Head of caudate nucleus (tissue), 42 donors: ENCODE measurements at places on chromosomes 3 and 15.

DNA sequence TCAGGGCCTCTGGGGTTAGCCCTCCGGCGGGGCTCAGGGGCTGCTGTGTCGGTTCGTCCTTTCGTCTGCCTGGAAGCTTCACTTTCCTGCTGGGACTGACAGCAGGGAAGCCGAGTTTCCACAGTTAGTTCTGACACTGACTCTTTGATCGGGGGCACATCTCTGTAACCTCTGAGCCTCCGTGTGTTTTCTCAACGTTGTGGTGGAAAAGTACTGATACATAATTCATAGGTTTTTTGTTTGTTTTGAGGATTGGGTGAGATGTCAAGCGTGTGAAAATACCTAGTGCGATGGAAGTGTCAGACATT is 481 bp downstream of the AP4E1 start:
- no peak for DNase-seq

DNA sequence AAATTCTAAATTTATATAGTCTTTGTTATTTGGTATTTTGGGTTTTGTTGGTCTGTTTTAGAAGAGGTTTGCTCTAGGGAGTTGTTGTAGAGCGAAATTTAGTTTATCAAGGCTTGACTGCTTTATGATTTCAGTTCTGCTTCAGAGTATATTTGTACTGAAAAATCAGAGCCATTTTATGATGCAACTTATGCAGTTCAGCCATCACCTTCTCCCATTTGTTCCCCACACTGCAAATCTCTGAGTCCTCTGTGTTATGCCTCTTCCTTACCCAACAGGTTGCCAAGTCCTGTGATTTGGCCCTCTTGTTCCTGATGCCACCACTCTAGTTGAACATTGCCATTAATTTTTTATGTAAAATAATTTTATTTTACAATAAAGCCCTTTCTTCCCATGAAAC is 140.4 kb downstream of the ZNF609 start:
- DNase-seq = no peak

- DNase-seq = no peak
These were observed 81.6 kb downstream of the PLXNA1 start for GRCh38 chr3:127064391-127065137.

DNA sequence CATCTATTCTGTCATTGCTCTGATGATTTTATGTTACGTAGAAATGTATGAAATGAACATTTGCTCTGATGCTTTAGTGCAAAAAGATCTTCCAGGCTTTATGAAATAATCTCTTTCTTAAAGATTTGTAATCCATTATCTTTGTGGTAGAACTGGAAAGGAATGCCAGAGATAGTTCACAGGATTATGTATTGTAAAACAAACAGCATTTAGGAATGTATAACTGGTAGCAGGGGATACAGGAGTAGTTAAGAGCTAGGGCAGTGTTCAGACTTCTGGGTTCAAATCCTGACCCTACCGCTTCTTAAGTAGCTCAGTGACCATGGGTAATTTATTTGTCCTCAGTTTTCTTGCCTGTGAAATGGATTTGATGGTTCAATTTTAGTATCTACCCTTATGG is 429.8 kb upstream of the TPM1 start:
- no peak for DNase-seq

DNA sequence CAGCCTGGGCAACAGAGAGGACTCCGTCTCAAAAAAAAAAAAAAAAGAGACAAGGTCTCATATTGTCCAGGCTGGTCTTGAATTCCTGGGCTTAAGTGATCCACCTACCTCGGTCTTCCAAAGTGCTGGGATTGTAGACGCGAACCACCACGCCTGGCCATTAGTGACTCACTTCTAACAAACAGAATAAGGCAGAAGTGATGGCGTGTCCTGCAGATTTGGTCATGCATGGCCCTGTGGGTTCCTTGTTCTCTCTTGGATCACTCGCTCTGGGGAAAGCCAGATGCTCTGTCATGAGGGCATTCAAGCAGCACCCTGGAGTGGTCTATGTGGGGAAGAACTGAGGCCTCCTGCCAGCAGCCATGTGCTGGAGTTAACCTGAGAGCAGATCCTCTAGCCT is 27.4 kb upstream of the TJP1 start:
- no peak for DNase-seq

DNA sequence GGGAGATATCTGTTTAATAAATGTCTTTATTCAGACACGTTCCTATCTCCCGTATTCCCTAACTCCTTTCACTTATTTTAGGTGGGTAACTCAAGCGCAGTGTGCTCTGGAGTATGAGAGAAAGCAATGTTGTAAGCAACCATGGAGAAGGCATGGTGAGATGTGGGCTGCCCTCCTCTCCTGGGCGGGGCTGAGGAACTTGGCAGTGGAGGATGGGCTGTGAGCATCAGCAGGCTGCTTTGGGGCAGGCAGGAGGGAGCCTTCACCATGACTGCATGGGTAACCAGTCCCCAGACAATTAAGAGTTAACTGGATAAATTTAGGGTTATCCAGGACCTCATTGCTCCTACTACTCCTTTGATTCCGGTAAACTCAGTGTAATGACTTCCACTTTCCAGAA is 126.1 kb downstream of the RORA start:
- no peak for DNase-seq
